ENCODE measurements at places on chromosomes 16 and 17.

- no peak for DNase-seq
These were observed 241.2 kb downstream of the FOXL1 start for GRCh38 chr16:86819533-86819892.

GRCh38 chr17:79939755-79940458 lies 95.8 kb downstream of the TBC1D16 start:
- DNase-seq, result no peak

GRCh38 chr16:88681709-88682451 lies 4.4 kb downstream of the SNAI3 start:
- peak; percentile 48 for DNase-seq

- DNase-seq, result no peak
These were observed 21.0 kb upstream of the MTMR4 start for GRCh38 chr17:58535431-58535830.

DNA sequence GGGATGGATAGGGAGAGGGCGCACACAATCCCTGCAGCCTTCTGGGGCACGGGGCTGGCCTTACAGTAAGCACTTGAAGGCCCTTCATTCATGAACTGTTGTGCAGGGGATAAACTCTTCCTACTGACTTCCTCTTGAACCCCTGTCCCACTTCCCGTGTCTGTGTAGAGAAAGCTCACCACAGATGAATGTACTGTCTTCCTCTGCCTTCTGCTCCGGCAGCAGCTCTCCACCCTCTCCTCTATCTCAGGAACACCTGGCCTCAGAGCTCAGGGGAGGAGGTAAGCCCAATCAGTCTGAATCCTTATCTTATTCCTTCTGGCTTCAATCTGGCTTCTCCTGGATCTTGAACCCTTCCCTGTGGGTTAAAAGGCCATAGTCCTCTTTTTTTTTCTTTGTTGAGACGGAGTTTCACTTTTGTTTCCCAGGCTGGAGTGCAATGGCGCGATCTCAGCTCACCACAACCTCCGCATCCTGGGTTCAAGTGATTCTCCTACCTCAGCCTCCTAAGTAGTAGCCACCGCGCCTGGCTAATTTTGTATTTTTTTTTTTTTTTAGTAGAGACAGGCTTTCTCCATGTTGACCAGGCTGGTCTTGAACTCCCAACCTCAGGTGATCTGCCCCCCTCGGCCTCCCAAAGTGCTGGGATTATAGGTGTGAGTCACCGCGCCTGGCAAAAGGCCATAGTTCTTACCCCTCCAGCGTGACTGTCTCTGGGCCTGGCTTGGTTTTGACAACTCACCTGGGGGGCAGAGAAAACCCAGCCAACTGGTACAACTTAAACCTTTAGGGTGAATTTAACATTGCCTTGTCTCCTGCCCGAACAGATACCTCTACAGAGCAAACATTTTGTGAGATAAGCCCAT lies 7.2 kb upstream of the SLC52A1 start:
- DNase-seq, result peak; percentile 37

DNA sequence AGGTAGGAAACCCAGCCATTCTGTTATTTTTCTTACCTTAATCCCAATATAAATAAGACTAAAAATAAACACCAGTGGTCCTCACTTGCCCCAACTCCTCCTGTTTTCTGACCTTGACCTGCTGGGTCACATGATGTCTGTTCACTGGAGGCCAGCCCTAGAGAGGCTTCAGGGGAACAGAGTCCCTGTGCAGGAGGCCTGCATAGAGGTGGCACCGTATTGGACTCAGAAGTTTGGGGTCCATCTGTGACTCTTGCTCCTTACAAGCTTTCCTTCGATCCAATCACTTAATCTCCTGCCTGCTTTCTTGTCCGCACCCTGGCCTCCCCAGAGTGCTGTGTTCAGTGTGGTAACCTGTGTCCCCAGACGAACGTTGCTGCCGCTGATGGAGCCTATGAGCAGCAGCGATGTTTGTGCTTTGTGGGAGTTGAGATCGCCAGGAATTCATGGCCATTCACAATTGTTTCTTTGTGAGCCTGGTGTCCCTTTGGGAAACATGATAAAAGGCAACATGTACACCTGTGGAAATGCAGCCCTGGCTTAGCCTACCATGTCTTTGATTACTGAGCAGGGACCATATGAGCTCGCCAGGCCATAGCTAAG lies 4.7 kb downstream of the IGSF6 start:
- DNase-seq, result no peak

DNA sequence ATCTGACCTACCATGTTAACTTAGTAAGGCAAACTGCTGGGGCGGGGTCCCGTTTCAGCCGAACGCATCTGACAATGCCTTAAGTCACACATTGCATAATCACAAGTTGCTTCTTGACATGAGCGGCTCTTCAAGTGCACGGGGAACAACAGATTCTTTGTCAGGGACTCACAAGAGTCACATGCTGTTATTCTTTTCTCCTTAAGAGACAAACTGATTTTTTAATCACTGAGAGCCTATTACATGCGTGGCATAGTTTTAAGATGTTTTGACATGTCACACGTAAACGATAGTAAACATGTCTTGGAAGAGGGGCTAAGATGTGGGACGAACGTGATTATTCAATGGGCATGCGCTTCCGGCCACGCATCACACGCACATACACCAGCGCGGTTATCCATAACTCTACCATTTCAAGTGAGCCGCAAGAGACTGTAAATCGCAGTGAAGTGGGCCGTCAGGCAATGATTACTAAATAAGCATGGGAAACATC lies 63.4 kb downstream of the ADCY9 start:
- DNase-seq, result no peak

- no peak for DNase-seq
These were observed 30.4 kb upstream of the SALL1 start for GRCh38 chr16:51181503-51181811.

DNA sequence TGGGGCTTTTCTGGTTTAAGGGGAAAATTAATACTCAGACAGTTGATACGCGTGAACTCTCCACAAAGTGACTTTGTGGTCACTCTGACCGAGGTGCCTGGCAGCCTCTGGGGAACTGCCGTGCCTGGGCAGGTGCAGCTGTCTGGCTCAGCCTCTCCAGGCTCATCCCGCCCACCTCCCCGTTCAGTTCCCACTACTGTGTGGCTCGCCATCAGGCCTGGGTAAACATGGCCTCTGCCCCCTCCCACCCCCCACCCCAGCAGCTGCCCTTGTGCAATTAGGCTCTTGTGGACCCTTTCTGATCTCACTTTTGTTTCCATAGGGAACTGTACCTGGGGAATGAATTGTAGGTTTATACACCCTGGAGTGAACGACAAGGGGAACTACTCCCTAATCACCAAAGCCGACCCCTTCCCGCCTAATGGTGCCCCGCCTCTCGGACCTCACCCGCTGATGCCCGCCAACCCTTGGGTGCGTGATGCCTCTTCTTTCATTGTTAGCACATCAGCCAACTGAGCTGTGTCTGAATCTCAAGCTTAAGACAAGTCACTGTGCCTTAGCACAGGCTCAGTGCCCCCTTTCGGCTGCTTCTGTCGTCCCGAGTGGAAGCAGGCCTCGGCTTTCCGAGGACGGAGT lies 27.8 kb downstream of the ZC3H18 start:
- DNase-seq, result no peak

GRCh38 chr16:27408012-27408601 lies 6.1 kb downstream of the IL21R start:
- peak; percentile 51 for DNase-seq

GRCh38 chr17:44672479-44673093 lies 16.3 kb downstream of the MEIOC start:
- DNase-seq, result no peak

- DNase-seq, result no peak
These were observed 16.0 kb downstream of the MAP2K6 start for GRCh38 chr17:69430488-69430887.

GRCh38 chr17:79907217-79907715 lies 68.0 kb upstream of the CBX4 start:
- DNase-seq, result no peak

- DNase-seq, result no peak
These were observed 10.4 kb downstream of the RPUSD1 start for GRCh38 chr16:777826-778225.

DNA sequence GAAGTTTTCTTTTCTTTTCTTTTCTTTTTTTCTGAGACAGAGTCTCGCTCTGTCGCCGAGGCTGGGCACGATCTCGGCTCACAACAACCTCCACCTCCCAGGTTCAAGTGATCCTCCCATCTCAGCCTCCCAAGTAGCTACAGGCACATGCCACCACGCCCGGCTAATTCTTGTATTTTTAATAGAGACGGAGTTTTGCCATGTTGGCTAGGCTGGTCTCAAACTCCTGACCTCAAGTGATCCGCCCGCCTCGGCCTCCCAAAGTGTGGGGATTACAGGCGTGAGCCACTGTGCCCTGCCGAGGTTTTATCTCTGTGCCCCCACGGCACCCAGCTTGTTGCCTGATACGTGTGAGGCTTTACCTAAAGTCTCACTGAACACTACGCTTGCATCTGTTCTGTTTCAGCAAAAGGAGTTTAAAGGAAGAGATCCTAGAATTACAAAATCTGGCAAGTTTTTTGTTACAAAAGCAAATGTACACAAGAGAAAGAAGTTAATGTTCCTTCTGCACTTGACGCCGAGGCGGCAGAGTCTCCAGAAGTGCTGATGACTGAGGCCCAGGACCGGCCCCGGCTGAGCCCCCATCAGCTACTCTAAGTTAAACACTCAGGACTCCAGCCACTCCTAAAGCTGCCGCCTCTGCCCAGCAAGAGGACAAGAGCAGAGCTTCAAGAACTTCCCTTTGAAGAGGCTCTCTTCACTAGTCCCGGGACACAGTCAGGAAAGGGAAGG lies 9.2 kb downstream of the ABCA3 start:
- no peak for DNase-seq

- DNase-seq, result no peak
These were observed 6.3 kb upstream of the CBX4 start for GRCh38 chr17:79845601-79845949.

DNA sequence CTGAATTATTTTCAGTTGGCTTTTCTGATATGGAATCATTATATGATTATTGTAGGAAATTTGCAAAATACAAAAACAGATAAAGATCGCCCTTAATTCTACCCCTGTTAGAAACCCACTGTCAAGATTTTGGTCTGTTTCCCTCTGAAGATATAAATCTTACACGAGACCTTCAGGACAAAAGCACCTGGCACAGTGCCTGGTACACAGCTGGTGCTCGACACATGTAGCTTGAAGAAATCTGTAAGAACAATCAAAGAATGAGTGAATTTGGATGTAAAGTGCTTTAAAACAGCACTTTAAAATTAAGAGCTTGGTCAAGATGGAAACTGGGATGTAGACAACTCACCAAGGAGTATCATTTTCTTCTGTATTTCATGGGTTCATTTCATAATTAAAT lies 181.1 kb downstream of the C16orf78 start:
- no peak for DNase-seq

GRCh38 chr17:8142887-8143580 lies 9.2 kb downstream of the PER1 start:
- DNase-seq, result no peak

GRCh38 chr17:34366010-34366409 lies 3.0 kb upstream of the CCL1 start:
- no peak for DNase-seq

GRCh38 chr17:8392674-8393469 lies 4.8 kb downstream of the RNF222 start:
- DNase-seq, result no peak

DNA sequence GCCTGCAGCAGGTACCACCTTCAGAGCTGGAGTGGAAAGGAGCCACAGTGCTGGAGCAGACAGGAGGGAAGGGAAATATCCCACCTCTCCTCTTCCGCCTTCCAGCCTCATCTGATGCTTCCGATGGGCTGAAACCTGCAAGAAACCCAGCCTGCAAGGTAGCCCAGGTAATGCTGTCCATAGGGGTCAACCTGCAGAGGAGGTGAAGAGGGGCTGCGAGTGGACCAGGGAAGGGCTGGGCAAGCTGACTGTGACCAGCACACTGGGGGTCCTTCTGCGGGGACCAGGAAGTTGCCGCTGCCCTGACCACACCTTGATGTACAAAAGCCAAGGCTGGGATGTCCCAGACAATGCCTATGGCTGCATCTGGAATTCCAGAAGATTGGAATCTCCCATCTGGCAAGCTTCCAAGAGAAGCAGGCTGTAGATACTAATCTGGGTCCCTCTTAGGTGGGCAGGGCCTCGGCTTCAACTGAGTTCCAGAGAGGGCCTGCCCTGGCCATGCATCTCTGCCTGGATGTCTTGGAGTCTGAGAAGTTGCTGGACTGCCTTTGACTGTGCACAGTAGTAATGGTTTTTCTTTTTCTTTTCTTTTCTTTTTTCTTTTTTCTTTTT lies 5.8 kb downstream of the FOXL1 start:
- no peak for DNase-seq

GRCh38 chr16:3171181-3171854 lies 16.7 kb upstream of the OR1F1 start:
- peak; percentile 70 for DNase-seq

- no peak for DNase-seq
These were observed 101.6 kb downstream of the MSI2 start for GRCh38 chr17:57357830-57358430.

GRCh38 chr17:66445229-66445628 lies 142.8 kb downstream of the PRKCA start:
- DNase-seq, result no peak

GRCh38 chr17:82939621-82940135 lies 99.9 kb upstream of the ZNF750 start:
- DNase-seq, result no peak

DNA sequence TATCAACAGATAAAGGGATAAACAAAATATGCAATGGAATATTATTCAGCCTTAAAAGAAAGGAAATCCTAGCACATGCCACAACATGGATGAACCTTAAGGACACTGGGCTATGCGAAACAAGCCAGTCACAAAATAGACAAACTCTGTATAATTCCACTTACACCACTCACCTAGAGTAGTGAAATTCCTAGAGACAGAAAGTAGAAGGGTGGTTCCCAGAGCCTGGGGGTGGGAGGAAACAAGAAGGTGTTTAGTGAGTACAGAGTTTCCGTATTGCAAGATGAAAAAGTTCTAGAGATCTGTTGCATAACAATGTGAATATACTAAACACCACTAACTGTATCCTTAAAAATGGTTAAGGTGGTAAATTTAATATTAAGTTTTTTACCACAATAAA lies 10.0 kb downstream of the SPOP start:
- peak; percentile 16 for DNase-seq

DNA sequence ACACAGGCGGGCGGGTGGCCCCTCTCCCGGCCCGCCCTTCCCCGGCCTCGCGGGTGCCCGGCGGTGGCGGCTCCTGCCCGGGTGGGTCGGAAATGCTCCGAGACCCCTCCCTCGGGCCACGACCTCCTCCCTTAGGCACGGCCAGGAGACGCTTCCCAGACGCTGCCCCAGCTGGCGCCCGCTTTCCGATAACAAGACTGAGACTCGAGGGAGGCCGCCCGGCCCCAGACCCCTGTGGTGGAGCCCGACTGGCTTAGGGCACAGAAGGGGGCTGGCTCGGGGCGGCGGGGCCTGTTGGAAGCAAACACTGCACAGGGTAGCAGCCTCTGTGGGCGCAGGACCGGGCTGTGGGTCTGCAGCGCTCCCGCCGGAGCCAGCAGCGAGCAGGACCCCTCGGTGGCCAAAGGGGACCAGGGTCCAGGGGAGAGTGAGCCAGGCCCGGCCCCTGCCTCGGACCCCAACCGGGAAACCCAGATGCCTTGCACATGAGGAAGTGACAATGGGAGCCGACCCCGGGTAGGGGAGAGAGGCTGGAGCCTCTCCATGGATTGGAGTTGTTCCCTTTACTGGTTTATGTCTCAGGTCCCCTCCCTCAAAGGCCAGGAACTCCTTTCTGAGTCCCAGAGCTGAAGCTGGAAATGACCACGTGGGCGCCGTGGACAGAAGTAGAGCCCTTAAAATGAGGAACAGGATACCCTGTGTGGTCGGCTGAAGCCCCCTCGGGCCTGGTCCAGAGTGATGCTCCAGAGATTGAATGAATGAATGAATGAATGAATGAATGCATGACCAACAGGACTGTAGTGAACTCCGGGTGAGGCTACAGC lies 19.8 kb upstream of the ADCY7 start:
- no peak for DNase-seq
